ENCODE measurements at places on chromosomes 1 and 21.

- DNase-seq, result no peak
Observed at GRCh38 chr1:167493372-167493771, 25.0 kb downstream of the CD247 start.

DNA sequence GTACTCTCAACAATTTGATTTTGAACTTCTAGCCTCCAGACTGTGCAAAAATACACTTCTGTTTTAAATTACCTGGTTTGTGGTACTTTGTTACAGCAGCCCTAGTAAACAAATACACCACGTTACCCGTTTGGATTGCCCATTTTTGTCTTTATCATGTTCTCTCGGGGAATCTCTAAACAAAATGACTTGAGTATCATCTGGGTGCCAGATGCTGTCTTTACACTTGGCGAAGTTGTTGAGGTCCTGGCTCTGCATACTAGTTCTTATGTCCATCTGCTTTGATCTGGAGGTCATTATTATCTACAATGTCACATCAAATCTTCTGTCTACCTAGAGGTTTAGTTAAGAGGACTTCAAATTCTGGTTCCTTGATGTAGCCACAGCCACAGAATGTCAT is 142.4 kb upstream of the NRIP1 start:
- no peak for DNase-seq

- no peak for DNase-seq
Observed at GRCh38 chr1:12621346-12622335, 3.6 kb upstream of the DHRS3 start.

DNA sequence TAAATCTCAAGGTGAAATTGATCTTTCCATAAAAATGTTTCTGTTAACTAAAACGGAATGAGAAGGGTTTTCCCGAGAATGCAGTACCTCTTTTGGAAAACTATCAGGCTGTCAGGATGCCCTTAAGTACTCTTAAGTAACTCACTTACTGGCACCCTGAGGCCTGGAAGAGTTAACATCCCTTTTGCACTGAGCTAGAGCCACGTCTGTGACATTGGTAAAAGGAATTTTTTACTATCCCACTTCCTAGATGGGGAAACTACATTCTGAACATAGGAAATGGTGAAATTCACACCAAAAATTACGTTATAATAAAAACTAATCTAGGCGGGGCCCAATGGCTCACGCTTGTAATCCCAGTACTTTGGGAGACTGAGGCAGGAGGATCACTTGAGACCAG is 39.7 kb upstream of the MAP10 start:
- DNase-seq, result no peak

DNA sequence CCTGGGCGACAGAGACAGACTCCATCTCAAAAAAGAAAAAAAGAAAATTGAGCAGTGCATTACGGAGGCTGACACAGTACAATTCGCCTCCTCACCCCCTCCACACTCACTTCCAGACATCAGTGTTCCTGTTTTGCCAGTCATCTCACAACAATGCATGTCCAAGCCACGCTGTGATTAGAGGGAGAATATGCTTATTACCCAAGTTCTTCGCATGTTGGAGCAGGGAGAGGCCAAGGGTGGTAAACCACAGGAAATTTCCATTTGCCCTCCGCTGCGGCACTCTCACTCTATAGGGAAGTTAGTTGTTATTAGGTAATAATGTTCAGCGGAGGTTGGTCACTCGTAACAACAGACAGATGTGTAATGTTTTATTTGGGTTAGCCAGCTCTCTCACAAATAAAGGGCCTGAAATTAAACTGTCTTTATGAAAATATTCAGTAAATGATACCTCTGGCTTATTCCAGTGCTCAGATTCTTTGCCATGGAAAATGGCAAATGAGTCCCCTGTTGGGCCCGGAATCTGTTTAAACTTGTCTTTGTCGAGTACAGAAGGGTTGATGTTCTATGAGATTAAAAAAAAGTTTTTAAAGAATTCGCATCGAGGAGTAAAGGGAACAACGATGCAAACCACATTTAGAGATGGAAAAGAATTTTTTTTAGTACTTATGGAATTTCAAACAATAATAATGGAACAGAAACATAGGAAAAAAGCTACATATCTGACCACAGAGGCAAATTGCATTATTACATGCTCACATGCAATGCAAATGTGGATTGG is 33.1 kb downstream of the KCNJ15 start:
- DNase-seq, result no peak

DNA sequence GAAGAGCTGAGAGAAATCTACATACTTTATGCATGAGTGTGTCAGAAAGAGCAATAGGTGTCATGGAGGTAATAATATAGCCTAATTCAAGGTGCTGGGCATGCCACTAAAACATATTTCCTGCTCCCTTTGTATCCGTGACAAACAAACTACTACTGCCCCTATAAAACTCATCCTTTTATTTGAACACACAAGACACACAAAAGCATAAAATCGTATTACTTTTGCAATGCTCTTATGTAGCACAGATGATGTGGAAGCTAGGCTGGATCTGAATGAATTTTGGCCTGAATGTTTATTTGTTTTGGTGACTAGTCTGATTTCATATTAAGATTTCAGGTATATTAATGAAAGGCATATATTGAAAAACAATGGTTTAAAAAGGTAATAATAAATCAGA is 239.3 kb upstream of the NEGR1 start:
- DNase-seq, result no peak
